ENCODE measurements at places on chromosomes 2 and 18.

GRCh38 chr2:227057060-227057459 is 106.9 kb downstream of the COL4A4 start:
- no peak for DNase-seq

GRCh38 chr2:187506416-187506815 is 47.8 kb downstream of the TFPI start:
- DNase-seq, result no peak

DNA sequence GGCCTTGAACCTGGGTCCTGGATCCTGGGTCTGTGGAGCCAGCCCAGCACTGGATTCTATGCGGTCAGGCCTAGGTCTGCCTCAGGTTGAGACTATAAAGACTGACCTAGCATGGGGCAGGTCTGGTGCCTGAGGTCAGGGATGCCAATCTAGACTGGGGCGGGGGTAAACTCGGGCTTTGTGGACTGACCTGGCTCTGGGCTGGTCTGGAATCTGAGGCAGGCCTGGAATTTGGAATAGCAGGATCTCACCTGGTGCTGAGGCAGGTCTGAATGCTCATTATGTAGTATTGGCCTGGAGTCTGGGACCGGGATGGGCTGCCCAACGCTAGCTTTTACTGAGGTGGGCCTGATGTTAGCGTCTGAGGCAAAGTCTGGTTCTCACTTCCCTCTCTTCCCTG is 256.0 kb downstream of the KIAA1328 start:
- DNase-seq, result no peak

GRCh38 chr2:162915858-162916257 is 77.3 kb upstream of the KCNH7 start:
- DNase-seq, result no peak

DNA sequence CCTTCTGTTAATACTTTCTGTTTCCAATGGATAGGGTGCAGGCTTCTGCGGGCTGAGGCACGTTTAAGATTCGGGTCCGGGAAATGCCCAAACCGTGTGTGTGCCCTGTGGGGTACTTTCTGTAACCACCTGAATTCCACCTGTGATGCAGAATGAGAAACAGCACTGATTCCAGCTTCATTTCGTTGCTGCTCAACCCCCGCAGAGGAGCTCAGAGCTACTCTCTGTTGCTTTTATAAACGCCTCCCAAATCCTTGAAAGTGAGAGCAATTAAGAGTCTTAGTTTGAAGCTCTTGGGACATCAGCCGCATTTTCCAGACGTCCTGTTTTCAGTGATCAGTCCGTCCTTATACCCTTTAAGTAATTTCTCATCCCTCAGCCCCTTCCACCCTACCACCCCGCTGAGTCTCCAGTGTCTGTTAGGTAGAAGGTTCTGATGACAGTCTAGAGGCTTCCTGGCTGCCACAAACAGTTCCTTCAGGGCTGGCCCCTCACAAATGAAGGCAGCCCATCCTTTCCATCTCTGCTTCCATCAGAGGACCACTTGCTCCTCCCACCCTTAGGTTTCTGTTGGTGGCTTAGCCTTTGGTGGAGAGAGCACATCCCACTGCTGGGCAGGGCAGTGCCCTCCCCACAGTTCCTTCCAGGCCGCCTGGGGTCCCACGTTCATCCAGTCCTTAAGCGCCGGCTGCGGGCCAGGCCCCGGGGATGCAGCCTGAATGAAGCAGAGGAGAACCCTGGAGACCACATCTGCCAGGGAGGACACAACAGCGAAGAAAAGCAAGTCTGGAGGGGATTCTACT is 230.1 kb downstream of the SEPTIN10 start:
- no peak for DNase-seq

- DNase-seq, result no peak
Observed at GRCh38 chr2:72425996-72426395, 278.3 kb upstream of the CYP26B1 start.

DNA sequence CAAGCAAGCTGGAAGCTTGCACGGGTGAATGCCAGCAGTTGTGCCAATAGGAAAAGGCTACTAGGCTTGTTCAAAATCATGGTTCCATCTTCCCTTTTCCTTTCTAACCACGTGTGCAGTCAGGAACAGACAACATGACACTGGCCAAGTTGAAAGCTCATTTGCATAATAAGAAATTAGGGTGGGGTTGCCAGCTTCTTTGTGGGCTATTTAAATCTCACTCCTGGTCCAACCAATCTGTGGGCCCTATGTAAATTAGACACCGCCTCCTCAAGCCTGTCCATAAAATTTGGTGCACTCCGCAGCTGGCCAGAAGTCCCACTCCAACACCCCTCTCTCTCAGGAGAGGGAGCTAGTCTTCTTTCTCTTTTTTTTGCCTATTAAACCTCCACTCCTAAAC is 1948.4 kb upstream of the PIK3C3 start:
- no peak for DNase-seq

GRCh38 chr2:237061356-237061755 is 24.3 kb upstream of the COPS8 start:
- no peak for DNase-seq

DNA sequence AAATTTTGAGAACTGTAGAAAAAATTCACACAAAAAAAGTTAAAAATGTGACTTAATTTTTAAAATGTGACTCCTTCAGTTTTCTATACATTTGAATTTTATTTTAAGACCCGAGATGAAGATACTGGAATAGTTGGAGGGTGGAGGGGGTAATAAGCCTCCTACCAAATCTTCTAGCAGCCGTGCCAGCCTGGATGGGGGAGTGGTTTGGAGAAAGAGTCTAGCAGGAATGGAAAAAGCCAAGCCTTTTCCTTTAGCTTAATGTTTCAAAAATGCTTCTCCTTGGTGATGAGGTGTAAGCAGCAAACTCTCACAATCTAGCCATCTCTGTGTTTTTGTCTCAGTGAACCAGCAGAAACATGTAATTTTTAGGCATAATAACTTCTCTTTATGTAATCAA is 14.7 kb downstream of the CASP8 start:
- DNase-seq, result no peak

DNA sequence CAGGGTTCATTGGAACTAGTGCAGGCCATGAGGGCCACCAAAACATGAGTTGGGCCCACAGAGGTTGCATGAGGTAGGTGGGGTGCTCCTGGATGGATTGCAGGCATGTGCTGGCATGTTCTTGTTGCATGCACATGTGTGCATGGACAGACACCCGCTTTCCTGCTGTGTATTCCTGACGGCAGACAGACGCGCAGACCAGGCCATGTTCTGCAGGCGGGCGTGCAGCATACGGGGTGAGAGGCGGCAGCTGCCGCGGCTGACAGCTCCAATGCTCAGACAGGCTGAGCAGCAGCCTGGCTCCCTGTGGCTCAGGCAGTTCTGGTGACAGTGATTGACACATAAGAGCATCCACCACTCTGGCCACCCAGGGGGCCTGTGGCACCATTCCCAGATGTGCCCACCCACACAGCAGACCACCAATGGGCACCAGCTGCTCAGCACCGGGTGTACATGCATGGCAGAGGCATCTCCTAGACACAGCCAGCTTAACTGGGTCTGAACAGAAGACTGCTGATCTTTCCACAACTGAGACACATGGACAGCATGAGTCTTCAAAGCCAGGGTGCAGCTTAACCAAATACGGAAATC is 21.2 kb downstream of the HS1BP3 start:
- DNase-seq, result no peak

DNA sequence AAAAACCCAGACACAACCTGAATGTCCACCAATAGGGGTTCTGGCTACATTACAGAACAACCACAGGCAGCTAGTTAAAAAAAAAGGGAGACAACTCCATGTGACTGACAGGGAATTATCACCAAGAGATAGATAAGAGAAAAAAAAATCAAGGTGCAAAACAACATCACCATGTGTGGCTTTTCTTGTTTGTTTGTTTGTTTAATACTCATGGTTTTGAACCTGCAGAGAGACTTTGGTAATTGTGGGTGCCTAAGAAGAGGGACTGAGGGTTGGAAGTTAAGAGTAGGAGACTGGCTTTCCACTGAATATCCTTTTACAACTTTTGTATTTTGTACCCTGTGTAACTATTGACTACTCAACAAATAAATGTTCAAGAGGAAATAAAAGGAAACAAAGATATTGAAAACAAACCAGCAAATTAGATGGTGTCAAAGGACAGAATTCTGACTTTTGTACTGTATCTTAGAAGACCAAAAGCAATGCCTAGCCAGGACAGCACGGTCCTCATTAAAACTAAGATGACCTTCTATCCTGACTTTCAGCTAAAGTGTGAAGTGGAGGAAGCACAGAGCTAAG is 22.5 kb upstream of the DNAJC27 start:
- no peak for DNase-seq

GRCh38 chr2:234427081-234428061 is 69.5 kb downstream of the ARL4C start:
- DNase-seq, result peak; percentile 72

DNA sequence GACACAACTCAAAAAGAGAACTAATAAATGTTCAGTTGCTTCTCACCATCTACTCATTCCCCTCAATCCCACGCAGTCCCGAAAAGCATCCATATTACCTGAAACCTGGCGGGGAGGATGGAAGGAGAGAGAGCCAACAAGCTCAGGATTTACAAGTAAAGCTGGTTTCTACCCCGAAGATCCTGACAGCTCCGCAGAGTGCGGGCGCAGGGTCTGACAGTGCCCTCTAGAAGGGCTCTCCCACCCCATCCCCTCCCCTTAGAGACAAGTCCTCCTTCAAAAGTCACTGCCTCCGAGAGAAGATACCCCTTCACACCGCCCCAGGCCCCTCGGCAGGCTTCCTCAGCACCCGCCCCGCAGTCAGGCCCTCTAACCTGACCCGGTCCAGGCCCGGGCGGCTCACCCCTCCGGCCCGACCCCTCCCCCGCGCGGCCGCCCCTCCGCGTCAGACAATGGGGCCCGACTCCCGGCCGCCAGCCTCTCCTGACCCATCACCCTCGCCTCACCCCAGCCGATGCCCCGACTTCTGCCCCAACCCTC is 550 bp downstream of the RAB1A start:
- peak; percentile 39 for DNase-seq

DNA sequence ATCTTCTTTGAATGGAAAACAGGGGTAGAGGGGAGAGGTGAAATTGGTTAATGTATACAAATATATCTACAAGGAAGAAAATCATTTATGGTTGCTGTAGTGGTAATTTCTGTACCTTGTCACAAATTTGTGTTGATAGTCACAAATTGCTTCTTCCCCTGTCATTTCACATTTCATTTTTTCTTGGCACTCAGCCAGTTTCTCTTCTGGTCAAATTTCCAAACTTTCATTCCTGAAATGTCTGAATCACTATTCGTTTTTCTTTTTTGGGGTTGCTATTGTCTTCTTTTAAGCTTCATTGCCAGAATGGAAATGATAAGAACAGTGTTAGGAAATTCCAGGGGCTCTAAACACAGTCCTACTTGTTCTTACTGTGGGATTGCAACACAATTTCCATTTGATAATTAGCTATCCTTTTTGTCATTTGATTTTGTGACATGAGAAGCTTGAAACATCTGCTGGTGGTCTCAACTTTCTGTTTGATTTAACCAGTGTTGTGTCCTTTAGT is 136.0 kb upstream of the GCFC2 start:
- DNase-seq, result no peak

DNA sequence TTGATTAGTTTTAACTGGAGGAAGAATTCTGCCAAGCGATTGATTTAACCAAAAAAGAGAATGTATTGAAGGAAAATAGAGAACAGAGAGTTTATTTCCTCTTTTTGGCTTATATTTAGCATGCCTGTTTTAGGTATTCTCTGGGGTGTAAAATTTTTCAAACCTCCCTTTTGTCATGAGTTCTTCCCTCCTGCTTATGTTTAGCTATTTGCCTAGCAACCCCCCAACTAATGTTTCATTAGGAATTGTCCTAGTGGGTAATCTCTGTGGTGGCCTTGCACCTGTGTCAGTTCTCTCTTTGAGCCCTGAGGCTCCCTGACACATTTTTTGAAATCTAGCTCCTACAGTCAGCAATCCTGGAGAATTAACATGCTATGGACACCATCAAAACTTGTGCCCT is 12.5 kb upstream of the REG1B start:
- DNase-seq, result no peak

GRCh38 chr2:233422050-233422639 is 67.9 kb downstream of the DGKD start:
- DNase-seq, result peak; percentile 56

DNA sequence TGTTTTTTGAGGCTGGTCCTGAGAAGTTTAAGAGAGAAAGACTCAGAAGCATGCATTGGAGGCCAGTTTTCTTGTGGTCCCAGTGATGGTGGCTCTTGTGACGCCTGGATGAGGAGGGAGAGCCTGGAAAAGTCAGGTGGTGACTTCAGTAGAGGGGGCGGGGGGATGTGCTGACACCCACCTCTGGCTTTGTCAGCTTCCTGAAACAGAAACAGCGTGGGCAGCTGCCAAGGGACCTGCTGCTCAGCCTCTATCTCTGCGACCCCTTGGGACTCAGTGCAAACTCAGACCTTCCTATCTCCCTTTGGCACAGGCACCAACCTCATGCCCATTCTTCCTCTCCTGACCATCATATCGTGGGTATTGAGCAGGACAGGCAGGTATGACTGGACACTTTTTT is 6.4 kb downstream of the TGFBRAP1 start:
- DNase-seq, result no peak

DNA sequence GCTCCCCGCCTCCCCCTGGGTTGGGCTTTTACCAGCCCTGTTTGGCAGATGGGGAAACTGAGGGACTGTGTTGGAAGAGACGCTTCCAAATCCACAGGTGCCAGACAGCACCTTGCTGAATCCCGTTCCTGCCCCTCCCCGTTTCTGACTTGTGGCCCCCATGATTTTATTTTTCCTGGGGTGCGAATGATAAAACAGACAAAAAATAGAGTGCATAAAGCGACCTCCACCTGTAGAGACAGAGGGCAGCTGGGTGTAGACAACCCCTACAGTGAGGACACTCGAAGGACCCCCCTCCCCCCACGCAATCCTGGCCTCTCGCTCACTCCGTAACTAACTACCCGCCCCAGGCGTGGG is 2.2 kb upstream of the CTDSP1 start:
- DNase-seq, result no peak

GRCh38 chr2:141796449-141796848 is 334.4 kb downstream of the LRP1B start:
- no peak for DNase-seq

DNA sequence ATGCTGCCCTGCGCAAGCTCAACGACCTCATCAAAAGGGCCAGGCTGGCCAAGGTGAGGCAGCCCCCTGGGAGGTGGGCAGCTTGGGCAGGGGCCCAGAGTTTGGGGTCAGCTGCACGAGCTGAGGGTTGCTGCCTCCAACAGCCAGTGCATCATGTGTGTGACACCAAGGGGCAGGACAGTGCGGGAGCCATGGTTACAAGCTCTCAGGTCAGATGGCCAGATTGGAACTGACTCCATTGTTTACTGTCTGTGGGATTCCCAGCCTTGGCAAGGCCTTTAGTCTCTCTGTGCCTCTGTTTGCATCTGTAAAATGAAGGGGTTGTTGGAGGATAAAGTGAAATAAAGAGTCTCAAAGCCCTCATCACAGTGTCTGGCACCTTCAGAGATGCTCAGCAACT is 26.9 kb downstream of the EHD3 start:
- no peak for DNase-seq

- no peak for DNase-seq
Observed at GRCh38 chr18:50439460-50440015, 64.7 kb downstream of the SKA1 start.

DNA sequence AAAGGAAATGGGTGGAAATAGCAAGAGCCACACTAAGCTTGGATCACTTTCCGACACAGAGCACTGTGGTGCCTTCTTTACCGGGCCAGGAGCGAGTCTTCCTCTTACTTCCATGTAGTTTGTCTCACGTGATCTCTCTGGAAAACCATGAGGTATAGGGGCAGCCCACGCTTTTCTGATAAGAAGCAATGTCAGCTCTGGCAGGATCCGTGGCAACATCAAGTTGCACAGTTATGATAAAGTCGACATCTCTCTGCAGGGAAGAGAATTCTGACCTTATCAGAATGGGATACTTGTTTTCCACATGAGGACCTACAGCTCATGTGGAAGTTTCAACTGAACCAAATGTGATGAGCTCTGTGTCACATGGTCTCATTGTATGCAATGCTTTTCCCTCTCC is 29.5 kb downstream of the MSGN1 start:
- DNase-seq, result no peak
